ENCODE measurements at places on chromosomes 7 and 10. TPM values are rescaled to one million over a fixed set of nuclear protein-coding genes. Genes with fewer than 3 reads are reported as not detected.

Gene ABCB4
- not detected for total RNA-seq

Gene CFAP46
- not detected for total RNA-seq

Gene SOSTDC1
- total RNA-seq = not detected

Gene TUBB8
- total RNA-seq = not detected

Gene SPDYE16
- 0.19 TPM for total RNA-seq

Gene OR6B1
- not detected for total RNA-seq

Gene PON3
- not detected for total RNA-seq

Gene CYP3A7
- not detected for total RNA-seq

Gene CHST15
- total RNA-seq = 0.05 TPM

Gene ZNF862
- total RNA-seq = 21.4 TPM

Gene HMX3
- 0.24 TPM for total RNA-seq

GRCh38 chr10:10526846-10527245 is 490.8 kb upstream of the CELF2 start:
- no peaks in the 10 kb centered on the region for H3K4me1 ChIP-seq
- H3K27ac ChIP-seq = no peak overlapping the region
- DNase-seq = no peak
- H3K27me3 ChIP-seq = peaks cover 9% of the 10 kb centered on the region

- DNase-seq = no peak
- H3K36me3 ChIP-seq = peaks cover 38% of the 10 kb centered on the region
- H3K27ac ChIP-seq = no peak overlapping the region
- no peak overlapping the region for H3K4me3 ChIP-seq
- no peaks in the 10 kb centered on the region for H3K27me3 ChIP-seq
- no peaks in the 10 kb centered on the region for H3K4me1 ChIP-seq
Measured at GRCh38 chr7:99002827-99003212, 124.5 kb downstream of the TRRAP start.

- H3K27ac ChIP-seq = no peak overlapping the region
- DNase-seq = no peak
- H3K4me3 ChIP-seq = no peak overlapping the region
- H3K36me3 ChIP-seq = peaks cover 18% of the 10 kb centered on the region
- H3K4me1 ChIP-seq = no peaks in the 10 kb centered on the region
- H3K27me3 ChIP-seq = no peaks in the 10 kb centered on the region
Measured at GRCh38 chr7:130400120-130400572, 19.9 kb downstream of the CPA1 start.

DNA sequence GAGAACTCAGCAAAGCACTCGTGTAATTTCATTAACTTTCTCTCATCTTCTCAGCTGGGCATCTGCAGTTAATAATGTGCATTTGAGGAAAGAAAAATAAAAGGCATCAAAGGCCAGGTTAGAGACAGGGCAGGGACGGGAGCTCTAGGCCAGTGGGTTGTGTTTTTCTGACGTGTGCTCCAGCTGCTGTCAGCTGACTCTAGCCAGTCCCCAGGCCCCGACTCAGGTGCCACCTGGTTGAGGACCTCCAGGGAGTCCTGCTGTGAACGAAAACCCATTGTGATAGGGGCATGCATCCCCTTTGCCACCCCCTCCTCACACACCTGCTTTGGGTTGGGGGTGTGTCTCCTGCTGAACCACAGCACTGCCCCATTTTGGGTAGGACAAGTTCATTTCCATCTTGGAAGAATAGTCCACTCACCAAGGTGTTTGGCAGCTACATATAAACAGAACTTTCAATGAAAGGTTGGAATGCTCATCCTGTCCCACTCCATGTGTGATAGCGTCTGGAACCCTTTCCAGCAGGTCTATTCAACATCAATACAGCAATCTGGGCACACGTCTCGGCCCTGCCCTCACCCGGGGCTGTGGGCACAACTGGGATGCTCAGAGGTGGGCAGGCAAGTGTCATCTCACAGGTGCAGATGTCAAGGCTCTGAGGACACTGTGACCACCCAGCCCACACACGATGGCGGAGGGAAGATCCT is 146.1 kb upstream of the FAM20C start:
- H3K36me3 ChIP-seq = no peaks in the 10 kb centered on the region
- no peak overlapping the region for H3K4me3 ChIP-seq
- no peak overlapping the region for H3K27ac ChIP-seq
- H3K27me3 ChIP-seq = peaks cover 27% of the 10 kb centered on the region
- no peaks in the 10 kb centered on the region for H3K4me1 ChIP-seq

GRCh38 chr10:17229967-17230682 is 2.1 kb downstream of the VIM start:
- H3K4me3 ChIP-seq = peak overlapping the region; percentile 95
- DNase-seq = peak; percentile 94
- H3K36me3 ChIP-seq = peaks cover 50% of the 10 kb centered on the region
- peaks cover 1% of the 10 kb centered on the region for H3K27me3 ChIP-seq

GRCh38 chr10:51083356-51083853 is 9.1 kb downstream of the PRKG1 start:
- DNase-seq = no peak
- no peaks in the 10 kb centered on the region for H3K36me3 ChIP-seq
- no peak overlapping the region for H3K27ac ChIP-seq
- H3K4me1 ChIP-seq = no peaks in the 10 kb centered on the region
- no peaks in the 10 kb centered on the region for H3K27me3 ChIP-seq
- H3K4me3 ChIP-seq = no peak overlapping the region

DNA sequence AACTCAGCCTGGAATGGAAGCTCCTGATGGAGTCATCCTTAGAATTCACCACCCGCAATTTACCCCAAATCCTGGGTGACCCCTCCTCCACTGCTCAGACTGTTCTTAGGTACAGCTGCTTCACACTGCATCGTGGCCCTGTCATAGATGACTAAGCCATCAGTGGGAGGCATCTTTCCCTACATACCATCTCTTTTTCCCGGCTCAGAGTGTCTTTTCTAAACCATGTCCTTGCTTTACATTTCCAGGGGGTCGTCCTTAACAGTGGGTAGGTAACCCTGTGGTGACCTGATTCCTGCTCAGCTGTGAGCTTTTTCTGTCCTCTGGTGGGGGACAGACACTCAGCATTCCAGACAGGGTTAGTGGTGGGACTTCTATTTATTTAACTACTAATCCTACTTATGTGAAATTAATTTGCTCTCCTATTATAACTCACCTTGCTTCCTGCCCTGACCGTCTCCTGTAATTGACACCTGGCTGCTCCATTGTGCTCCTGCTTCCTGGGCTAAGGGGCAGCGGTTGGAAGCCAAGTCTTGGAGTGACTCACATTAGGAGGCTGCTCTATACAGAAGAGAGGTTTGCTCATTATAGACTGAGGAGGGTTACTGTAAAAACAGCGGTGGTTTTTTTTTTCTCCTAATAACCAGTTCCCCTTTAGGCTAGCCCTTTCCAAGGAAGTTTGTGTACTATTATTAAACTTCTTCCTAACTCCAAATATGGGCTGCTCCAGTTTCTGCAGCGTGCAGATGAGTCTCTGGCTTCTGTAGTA is 40.6 kb downstream of the PYROXD2 start:
- peaks cover 9% of the 10 kb centered on the region for H3K27me3 ChIP-seq
- no peak for DNase-seq
- H3K4me1 ChIP-seq = no peaks in the 10 kb centered on the region
- no peak overlapping the region for H3K4me3 ChIP-seq
- no peak overlapping the region for H3K27ac ChIP-seq

- H3K4me3 ChIP-seq = no peak overlapping the region
- H3K36me3 ChIP-seq = no peaks in the 10 kb centered on the region
- no peak overlapping the region for H3K27ac ChIP-seq
- H3K4me1 ChIP-seq = peaks cover 2% of the 10 kb centered on the region
- no peaks in the 10 kb centered on the region for H3K27me3 ChIP-seq
- DNase-seq = no peak
Measured at GRCh38 chr7:47295606-47296005, 286.3 kb downstream of the TNS3 start.

GRCh38 chr10:132700156-132701098 is 85.5 kb downstream of the NKX6-2 start:
- no peak overlapping the region for H3K27ac ChIP-seq
- no peaks in the 10 kb centered on the region for H3K27me3 ChIP-seq
- no peak overlapping the region for H3K4me3 ChIP-seq
- peaks cover 12% of the 10 kb centered on the region for H3K36me3 ChIP-seq
- no peaks in the 10 kb centered on the region for H3K4me1 ChIP-seq

DNA sequence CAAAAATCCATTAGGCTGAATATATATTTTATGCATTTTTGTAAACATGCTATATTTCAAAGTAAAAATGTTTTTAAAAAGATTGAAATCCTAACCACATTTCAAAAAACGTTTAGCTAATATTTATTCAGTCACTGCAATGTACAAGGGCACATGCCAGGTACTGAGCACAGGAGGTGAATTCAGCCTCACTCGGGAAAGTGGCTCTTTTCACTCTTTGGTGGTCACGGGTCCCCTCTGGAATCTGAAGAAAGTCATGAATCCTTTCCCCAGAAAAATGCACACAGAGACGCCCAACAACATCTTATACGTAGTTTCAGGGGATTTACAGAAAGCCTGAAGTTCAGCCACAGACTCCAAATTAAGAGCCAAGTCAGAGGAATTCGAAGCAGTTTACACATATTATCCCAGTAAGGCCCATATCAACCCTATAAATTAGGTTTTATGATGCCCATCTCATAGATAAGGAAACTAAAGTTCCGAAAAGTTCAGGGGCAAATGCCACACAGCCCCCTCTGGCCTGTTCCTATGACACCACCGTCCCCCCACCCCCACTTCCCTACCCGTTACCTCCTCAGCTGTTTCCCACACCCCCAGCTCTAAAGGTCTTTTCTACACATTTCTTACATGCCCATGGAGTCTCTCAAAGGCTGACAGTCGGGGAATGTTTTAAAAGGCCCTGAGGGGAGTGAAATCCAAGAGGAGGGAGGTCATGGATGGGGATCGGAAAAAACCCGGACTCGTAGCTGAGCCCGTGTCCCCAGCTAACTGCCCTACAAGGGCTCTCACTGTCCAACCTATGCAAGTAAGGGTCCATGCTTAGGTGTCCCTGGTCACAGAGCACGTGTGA is 9.6 kb upstream of the SVOPL start:
- no peak for DNase-seq
- no peak overlapping the region for H3K4me3 ChIP-seq
- H3K27ac ChIP-seq = no peak overlapping the region
- no peaks in the 10 kb centered on the region for H3K36me3 ChIP-seq

GRCh38 chr7:20409961-20410360 is 79.3 kb downstream of the ITGB8 start:
- no peak overlapping the region for H3K27ac ChIP-seq
- no peak for DNase-seq
- no peak overlapping the region for H3K4me3 ChIP-seq
- no peaks in the 10 kb centered on the region for H3K36me3 ChIP-seq
- H3K27me3 ChIP-seq = no peaks in the 10 kb centered on the region
- H3K4me1 ChIP-seq = no peaks in the 10 kb centered on the region

DNA sequence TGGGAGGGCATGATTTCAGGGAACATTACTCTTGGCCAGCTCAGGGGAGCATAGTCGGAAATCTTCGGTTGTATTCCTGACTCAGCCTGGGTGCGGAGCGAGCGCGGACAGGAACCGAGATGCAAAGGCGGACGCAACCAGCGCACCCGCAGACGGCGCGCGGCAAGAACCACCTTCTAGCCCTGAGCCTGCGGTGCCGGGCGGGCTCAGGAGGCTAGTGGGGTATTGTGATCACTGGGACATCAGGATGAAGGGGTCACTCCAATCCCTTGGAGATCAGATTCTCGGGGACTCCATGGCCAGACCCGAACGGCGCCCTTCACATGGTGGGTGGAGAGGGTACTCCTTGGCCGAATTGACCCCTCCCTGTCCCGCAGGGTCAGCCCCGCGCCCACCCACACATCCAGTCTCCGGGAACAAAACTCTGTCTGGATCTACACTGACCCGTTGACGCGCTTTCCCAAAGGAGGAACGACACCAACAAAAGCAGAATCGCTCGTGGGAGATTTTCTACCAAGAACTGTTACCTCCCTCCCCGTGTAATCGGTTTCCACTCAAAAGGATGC is 730.5 kb downstream of the ZWINT start:
- DNase-seq = no peak
- H3K27ac ChIP-seq = no peak overlapping the region
- H3K4me3 ChIP-seq = no peak overlapping the region
- peaks cover 3% of the 10 kb centered on the region for H3K36me3 ChIP-seq

DNA sequence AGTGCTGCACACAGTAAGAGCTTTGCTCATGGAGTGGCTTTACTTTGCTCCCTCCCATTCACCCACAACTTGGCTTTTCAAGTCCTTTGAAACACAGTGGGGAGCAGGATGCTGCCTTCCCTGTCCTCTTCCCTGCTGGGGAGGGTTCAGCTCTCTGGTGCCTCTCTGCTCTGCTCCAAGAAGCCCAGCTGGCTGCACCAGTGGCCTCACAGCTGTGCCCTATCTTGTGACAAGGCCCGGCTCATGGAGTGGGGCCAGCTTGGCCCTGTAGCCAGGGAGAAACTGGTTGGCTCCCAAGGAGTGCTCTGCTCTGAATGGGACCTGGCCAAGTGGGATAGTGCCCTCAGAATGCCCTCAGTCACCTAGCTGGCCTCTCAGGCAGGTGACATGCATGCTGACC is 212.3 kb upstream of the ZMIZ1 start:
- H3K4me3 ChIP-seq = no peak overlapping the region
- peaks cover 3% of the 10 kb centered on the region for H3K4me1 ChIP-seq
- H3K36me3 ChIP-seq = no peaks in the 10 kb centered on the region
- peaks cover 3% of the 10 kb centered on the region for H3K27me3 ChIP-seq

- H3K36me3 ChIP-seq = no peaks in the 10 kb centered on the region
- no peak overlapping the region for H3K4me3 ChIP-seq
- peaks cover 4% of the 10 kb centered on the region for H3K27me3 ChIP-seq
- no peak overlapping the region for H3K27ac ChIP-seq
- no peak for DNase-seq
- H3K4me1 ChIP-seq = peaks cover 5% of the 10 kb centered on the region
Measured at GRCh38 chr7:148274118-148274517, 316.4 kb upstream of the C7orf33 start.

- H3K27me3 ChIP-seq = peaks cover 5% of the 10 kb centered on the region
- no peak for DNase-seq
- no peaks in the 10 kb centered on the region for H3K4me1 ChIP-seq
- H3K4me3 ChIP-seq = no peak overlapping the region
- no peaks in the 10 kb centered on the region for H3K36me3 ChIP-seq
Measured at GRCh38 chr7:144969787-144970186, 133.9 kb upstream of the TPK1 start.

Data from activated CD4-positive, alpha-beta memory T cell treated with anti-CD3 and anti-CD28 coated beads for 36 hours (primary cell).